ENCODE measurements at places on chromosomes 2 and 18. TPM values are rescaled to one million over a fixed set of nuclear protein-coding genes. Genes with fewer than 3 reads are reported as not detected.

GRCh38 chr2:168024459-168024858 lies 222.9 kb downstream of the STK39 start:
- no peak overlapping the region for H3K27ac ChIP-seq
- no peaks in the 10 kb centered on the region for H3K36me3 ChIP-seq

GRCh38 chr2:234309431-234309830 lies 187.4 kb downstream of the ARL4C start:
- H3K27me3 ChIP-seq = no peaks in the 10 kb centered on the region
- DNase-seq = no peak
- H3K27ac ChIP-seq = no peak overlapping the region
- no peak overlapping the region for H3K4me3 ChIP-seq

DNA sequence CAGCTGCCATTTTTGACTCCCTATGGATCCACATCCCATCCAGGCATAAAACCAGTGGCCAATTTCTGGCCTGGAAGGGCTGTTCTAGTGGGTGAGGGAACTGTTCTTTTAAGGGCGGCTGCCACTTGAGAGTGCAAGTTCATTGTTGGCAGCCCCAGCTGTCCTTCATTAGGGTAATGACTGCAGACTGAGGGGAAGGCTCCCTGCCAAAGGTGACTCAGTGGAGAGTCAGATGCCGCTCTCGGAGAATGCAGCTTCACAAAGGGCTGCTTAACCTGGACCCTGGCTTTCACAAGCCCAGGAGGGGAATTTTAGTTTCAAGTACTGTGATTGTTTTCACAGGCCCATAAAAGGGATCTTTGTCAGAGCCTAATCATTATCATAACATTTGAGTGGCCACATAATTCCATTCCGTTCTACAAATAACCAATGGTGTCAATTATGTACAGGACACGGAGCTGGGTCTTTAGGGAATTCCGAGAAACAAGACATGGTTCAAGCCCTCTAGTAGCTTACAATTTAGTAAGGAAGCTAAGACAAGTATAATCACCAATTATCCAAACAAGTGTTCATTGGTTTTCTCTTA lies 235.7 kb downstream of the CDCA7 start:
- H3K4me1 ChIP-seq = no peaks in the 10 kb centered on the region
- no peak overlapping the region for H3K27ac ChIP-seq
- H3K36me3 ChIP-seq = peaks cover 9% of the 10 kb centered on the region
- no peak for DNase-seq
- no peaks in the 10 kb centered on the region for H3K27me3 ChIP-seq
- no peak overlapping the region for H3K4me3 ChIP-seq

HOXD11 gene
- not detected for total RNA-seq

CCDC121 gene
- total RNA-seq = 1.7 TPM

CERS6 gene
- total RNA-seq = 35.0 TPM

B4GALT6 gene
- 33.8 TPM for total RNA-seq
